ENCODE measurements at places on chromosomes 7 and 10.

- no peak for DNase-seq
These were observed 58.0 kb downstream of the PDSS1 start for GRCh38 chr10:26755443-26755903.

DNA sequence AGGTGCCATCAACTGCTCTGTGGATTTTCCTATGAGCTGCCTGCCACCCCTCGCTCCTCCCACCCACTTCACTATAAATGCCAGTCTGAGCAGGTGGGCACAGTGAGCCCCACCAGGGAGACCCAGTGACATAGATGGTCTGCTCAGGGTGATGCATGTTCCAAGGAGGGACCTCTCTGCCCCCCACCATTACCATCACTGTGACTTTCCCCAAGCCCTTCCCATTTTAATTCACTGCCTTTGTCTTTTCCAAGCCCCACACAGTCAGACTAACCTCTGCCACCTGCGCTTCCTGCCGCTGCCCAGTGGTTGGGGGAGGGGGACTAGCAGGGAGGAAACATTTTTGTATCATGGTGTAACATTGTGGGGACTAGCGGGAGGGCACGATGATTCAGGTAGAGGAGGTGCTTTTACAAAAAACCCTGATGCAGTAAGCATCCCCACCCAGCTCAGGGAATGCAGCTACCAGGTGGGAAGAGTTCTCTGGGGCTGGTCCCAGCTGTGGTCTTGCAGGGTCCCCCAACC lies 24.6 kb downstream of the PRSS2 start:
- peak; percentile 73 for DNase-seq

DNA sequence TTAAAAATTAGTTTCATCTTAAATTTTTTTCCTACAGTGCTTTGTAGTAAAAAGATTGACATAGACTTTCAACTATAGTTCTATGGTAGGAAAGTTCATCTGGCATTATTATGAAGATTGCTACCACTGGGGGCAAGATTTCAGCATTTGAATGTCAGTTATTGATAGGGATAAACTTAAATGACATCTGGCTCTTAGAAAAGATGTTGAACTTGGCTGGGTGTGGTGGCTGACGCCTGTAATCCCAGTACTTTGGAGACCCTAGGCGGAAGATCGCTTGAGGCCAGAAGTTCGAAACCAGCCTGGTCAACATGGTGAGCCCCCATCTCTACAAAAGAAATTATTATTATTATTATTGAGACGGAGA lies 1.4 kb upstream of the TRA2A start:
- DNase-seq: no peak

DNA sequence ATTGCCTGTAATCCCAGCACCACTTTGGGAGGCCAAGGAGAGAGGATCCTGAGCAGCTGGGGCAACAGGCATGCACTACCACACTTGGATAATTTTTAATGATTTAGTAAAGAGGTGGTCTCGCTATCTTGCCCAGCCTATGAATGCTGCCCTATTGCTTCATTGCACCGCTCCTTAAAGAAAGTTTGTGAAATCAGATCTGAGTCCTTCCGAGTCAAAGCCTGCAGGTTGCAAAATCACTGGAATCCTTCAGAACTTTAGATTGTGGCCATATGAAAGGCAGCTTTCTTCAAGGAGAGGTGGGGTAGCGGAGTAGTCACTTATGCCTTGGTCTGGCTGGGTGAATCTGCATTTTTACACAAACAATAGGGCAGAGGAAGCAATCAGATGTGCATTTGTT lies 166.3 kb downstream of the ARHGAP12 start:
- no peak for DNase-seq

Measured in activated CD8-positive, alpha-beta memory T cell treated with anti-CD3 and anti-CD28 coated beads, Interleukin-2, amount 10 ng/mL, durations not matched to agents 7 days and 5 days (primary cell).